ENCODE measurements at places on chromosomes 1 and 21.

DNA sequence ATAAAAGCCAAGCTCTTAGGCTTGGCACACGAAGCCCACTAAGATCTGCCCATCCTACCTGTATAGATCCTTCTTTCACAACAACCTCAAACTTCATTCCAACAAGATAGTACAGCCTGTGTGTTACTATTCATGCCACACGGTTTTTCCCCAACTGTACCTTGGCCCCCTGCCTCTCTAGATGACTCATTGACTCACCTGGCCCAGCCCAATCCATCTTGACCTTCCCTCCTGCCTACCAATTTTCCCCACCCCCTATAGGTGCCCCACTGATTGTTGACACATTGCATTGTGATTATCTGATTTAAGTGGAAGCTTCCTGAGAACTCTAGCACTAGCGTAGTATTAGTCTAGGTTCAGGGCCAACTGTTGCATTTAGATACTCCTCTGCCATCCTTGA, 2.0 kb upstream of the CD101 start:
- DNase-seq = peak; percentile 55

DNA sequence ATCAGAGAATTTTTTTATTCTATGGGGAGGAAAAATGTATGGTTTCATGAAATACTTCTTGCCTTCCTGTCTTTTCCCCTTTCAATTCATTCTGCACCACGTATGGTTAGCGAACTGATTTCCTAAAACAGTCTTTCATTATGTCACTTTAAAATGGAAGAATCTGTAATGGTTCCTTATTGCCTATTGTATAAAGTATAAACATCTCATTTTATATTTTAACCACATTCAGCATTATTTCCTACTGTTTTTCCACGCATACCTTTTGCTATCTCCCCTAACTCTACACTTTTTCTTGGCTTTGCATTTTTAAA, 232.3 kb upstream of the B3GALT2 start:
- DNase-seq = no peak

DNA sequence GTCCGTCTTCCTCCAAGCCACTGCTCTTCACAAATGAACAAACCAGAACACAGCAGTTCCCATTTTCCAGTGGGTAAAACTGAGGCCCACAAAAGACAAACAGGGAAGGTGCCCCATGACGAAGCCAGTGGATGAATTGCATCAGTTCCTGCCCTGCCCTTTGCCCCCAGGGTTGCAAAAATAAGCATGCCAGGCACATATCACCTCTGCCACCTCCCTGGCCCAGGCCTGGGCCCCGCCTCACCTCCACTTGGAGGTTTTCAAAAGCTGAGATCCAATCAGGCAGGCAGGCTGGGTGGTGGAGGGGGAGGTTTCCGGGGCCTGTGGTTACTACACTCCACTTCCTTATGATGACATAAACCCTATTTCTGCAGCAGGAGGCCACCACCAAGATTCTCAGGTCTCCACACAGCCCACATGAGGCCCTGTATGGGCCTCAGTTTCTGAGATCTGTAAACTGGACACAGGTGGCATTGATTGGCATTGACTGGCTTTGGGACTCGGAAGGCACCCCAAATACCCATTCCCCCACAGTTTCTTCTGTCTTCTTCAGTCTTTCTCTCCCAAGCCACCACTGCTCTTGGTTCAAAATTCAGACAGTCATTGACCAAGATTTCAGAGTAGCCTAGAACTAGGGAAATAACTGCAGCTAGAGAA, 4.1 kb downstream of the KIF21B start:
- peak; percentile 98 for DNase-seq

GRCh38 chr21:41979751-41980369, 26.0 kb upstream of the C2CD2 start:
- no peak for DNase-seq

GRCh38 chr1:145845514-145846161, at the start of gene NUDT17:
Gene NUDT17 (plus strand): TSS chr1:145845630. CDS start chr1:145845641, 11 bp downstream.
- peak; percentile 81 for DNase-seq

- no peak for DNase-seq
These were observed 982 bp upstream of the TRIM17 start for GRCh38 chr1:228417483-228418203.

- DNase-seq = peak; percentile 81
These were observed at the start of gene RCAN3 for GRCh38 chr1:24502709-24503058. Gene RCAN3 (plus strand): TSS chr1:24502836. CDS start chr1:24514373, 11,537 bp downstream.

GRCh38 chr1:174818951-174819350, 180.8 kb upstream of the CACYBP start:
- peak; percentile 63 for DNase-seq

DNA sequence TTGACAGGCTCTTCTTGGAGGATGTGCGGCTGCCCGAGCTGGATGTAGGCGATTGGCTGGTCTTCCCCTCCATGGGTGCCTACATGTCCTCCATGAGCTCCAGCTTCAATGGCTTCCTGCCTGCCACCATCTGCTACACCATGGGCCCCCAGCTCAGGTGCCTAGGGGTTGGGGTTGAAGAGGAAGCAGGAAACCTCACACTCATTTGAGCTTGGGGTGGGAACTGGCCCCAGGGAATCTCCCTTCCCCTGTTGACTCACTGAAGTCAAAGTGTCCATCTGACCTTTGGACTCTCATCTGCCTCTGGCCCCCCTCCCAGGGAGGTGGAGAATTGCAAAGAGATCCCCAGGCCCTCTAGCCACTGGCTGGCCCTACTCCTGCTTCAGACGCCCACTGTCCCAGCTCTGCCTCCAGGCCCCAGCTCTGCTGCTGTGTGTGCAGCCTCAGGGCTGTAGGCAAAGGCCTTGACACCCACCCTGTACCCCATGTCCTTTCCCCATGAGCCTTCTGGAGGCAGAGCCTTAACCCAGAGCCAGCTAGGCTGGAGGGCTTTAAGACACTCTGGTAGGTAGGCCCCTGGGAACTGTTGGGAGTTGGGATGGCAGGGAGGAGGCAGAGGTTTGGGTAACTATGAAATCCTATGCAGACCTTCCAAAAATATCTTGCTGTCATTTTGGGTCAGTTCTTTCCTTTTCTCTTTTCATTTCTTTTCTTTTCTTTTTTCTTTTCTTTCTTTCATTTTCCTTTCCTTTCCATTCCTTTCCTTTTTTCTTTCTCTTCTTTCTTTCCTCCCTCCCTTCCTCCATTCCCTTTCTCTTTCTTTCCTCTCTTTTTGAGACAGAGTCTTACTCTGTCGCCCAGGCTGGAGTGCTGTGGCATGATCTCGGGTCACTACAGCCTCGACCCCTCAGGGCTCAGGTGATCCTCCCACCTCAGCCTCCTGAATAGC, 66.9 kb upstream of the TINAGL1 start:
- no peak for DNase-seq
